ENCODE measurements at places on chromosomes 13 and 19.

- DNase-seq = no peak
These were observed 10.2 kb downstream of the OR2Z1 start for GRCh38 chr19:8731428-8732169.

DNA sequence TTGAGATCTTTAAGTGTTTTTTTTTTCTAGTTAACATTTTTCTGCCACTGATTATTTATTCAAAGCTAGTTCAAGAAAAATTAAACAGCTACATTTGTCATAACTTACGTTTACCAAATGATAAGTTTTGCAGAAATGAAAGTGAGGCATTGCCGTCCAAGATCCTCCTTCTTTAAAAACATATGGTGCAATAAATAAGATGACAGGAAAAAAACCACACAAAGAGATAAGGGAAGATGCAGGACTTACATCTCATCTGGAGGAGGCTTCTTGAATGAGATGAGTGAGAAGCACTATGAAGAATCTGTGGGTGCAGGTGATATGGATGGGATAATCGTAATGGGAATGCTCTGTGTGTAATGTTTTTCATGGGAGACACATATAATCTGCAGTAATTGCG lies 12.4 kb downstream of the TNFSF13B start:
- DNase-seq = no peak

DNA sequence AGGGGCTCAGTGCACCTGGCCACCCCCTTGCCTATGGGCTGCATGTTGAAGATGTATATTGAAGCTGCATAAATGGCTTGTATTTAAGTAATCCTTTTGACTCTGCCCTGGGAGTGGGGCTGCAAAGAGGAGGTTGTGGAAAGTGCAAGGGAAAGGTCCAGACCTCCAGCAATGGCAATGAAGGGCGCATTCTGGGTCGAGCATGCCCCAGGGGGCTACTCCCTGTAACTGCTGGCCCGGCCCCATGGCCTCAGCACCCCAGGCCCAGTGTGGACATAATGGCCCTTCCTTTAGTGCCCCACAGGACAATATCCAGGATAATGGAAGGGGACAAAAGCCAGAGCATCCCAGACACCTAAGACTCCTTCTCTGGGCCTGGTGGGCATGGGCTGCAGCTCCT lies 43.1 kb upstream of the CHST8 start:
- no peak for DNase-seq

DNA sequence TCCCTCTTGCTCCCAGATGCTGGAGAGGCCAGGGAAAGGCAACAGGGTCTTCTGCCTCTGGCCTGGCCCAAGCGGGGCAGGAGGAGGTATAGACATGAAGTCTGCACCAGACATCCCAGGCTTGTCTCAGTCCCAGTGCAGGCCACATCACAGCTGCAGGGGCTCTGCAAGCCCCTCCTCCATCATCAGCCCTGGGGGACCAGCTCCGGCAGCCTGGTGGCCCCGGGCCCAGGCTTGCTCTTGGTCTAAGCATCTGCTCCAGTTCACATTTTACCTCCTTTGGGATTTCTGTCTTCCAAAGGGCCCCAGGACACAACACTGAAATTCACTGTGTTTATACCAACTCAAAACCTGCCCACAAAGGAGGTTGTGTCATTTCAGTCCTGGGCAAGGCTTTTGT lies 359.4 kb downstream of the ZNF536 start:
- no peak for DNase-seq

DNA sequence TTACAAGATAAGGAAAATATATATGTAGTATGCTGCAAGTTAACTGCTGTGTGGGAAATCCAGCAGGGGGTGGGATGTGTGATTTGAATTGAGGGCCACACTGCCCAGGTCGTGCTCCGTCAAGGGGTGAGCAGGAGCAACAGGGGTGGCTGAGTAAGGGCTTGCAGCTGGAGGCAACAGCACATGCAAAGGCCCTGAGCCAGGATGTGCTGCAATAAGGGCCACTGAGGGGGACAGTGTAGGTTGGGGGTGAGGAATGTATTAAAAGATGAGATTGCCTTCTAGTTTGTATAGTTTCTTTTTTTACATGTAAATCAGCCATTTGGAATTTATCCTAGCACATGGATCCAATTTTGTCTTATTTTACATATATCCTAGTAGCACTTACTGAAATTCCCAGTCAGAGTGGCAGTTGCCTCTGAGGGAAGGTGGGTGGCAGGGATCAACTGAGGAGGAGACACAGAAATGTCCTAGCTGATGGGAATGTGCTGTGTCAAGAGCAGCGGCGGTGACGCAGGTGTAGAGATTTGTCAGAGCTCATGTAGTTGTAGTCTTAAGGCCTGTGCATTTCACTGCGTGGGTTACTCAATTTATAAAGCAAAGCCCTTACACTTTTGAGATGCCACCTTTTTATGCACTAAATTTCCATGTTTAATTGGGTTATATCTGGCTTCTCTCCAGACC lies 5.4 kb upstream of the RBM42 start:
- no peak for DNase-seq

DNA sequence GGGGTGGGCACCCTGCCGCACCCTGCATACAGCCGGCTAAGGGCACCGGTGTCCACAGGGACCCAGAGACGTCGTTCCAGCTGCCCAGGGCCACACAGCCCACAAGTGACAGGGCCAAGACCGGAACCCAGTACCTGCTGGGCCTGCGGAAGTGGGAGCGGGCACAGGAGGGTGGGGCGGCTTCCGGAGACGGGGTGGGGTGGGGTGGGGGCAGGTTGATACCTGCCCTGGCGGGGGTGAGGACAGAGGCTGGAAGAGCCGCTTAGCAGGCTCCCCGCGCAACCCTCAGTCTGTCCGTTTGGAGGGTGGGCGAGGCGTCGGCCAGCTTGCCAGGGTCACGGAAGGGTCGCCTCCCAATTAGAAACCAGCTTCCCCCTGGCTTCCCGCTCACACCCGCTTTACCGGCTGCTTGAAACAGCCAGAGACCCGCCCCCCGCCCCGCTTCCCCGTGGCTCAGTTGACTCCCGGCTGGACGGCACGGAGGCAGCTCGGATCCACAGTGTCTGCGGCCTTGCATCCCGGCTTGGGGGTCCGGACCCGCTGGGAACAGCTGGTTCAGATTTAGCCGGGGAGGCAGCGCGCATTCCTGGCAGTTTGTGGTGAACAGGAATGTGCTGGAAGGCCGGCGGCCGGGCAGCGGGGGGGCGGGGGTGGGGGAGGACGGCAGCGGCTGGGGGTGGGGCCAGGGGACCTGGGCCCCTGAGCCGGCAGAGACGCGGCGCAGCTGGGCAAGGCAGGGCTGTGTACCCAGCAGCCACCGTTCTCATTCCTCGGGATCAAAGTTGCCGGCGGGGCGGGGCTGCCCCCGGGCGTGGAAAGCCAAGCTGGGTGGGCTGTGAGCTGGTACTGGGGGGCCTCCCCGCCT lies 1.9 kb downstream of the CNN2 start:
- peak; percentile 93 for DNase-seq

GRCh38 chr13:99689955-99690354 lies 188.7 kb downstream of the TM9SF2 start:
- DNase-seq = peak; percentile 73

GRCh38 chr13:35984287-35984686 lies 146.9 kb downstream of the DCLK1 start:
- DNase-seq = no peak

- no peak for DNase-seq
These were observed 77.5 kb downstream of the FNDC3A start for GRCh38 chr13:49053215-49053614.

- DNase-seq = no peak
These were observed 61.3 kb upstream of the LRCH1 start for GRCh38 chr13:46491641-46492040.

GRCh38 chr13:113912596-113912995 lies 48.7 kb upstream of the GAS6 start:
- no peak for DNase-seq

DNA sequence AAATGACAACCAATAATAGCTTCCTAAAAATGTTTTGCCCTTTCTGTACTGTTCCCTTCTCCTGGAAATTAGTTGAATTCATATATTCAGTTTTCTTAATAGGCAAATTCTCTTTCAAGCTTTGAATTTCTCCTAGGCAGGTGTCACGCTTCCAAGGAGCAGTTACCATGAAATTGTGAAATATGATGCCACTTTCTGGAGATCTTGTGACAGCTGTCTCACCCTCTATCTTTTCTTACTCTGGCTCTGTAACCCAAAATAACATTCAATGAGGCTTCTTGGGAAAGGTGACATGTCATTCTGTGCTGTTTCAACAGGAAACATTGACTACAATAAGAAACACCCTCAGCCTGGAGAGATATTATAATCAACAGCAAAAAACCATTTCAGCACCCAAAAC lies 80.3 kb upstream of the MRI1 start:
- no peak for DNase-seq

DNA sequence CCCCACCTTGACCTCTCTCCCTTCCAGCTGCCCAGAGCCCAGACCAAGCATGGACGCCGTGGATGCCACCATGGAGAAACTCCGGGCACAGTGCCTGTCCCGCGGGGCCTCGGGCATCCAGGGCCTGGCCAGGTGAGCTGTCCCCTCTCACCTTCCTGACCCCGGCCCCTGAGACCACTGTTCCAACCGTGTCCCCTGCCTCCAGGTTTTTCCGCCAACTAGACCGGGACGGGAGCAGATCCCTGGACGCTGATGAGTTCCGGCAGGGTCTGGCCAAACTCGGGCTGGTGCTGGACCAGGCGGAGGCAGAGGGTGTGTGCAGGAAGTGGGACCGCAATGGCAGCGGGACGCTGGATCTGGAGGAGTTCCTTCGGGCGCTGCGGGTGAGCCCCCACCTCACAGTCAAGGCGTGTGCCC lies 312 bp downstream of the CAPS start:
- no peak for DNase-seq

DNA sequence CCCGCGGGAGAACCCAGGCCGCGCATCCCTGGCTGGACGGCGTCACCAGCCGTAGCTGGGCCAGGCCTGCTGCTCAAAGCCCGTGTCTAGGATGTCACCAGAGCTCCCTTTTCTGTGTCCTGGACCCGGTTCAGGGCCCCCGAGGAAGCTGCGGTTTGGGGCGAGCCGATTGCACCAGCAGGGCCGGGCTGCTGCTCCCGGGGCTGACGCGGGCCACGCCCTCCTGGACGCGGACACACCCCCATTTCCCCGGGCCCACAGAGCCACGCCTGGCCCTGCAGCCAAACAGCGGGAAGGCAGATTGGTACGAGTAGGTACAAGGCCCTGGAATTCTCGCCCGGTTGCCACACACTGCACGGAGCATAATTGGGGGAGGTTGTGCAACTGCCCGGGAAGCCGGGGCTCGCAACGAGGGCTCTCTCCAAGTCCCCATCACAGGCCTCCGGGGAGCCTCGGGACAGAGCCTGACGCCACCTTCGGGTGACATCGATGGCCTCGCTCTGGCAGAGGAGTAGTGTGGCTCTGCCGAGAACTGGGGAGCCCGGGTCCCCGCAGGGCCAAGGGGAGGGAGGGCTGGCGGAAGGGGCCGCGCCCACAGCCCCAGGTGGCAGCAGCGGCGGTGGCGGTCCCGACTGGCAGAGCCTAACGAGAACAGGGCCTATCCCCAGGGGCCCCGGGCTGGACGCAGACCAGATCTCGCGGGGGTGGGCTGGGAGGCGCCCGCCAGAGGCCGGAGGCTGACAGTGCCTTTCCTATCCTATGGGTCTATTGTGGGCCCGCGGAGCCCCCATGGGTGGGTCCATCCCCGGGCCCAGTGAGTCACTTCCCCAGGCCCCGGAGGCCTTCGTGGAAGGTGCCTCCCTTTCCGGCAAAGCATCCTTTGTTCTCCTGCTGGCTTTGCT lies 23.5 kb downstream of the KCTD15 start:
- peak; percentile 74 for DNase-seq

GRCh38 chr13:36884235-36884634 lies 35.8 kb downstream of the SMAD9 start:
- no peak for DNase-seq

GRCh38 chr13:111082240-111082639 lies 32.9 kb upstream of the ARHGEF7 start:
- DNase-seq = no peak

DNA sequence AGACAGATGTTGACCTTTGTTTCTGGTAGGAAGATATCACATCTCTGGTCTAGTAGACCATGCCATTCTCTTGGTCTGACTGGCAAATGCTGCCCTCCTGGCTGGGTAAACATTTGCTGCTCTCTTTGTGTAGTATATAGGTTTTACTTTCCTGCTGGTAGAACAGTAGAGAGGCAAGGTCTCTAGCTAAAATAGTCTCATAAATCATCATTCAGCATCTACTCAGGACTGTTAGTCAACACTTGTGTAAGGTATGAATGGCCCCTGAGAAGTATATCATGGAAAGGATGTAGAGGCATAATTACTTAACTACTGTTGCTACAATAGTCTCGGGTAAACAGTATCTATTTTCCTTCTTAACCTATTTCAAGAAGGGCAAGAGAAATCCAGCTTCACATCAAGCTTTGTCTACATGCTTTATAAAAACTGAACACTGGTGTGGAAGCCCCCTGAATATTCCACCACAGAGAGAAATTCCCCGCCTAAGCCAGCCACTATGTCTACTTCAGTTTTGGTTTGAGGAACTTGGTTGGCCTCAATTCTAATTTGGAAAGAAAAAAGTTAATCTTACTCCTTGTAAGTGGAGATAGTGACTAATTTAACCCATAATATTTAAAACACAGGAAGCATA lies 18.4 kb upstream of the MYCBP2 start:
- peak; percentile 39 for DNase-seq

DNA sequence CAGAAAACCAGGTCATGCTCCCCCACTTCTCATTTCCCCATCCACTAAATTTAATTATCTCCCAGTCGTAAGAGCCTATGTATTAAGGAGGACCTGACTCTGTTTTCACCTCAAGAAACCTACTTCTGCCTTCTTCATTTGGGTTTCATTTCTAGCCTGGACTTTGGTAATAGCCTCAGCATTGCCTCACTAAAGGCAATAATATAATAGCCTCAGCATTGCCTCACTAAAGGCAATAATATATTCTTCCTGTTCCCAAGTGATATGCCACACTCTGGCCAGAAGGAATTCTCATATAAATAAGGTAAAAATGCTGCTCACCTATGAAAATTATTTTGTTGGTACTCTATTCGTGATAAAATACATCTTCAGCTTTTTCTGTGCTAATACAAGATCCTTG lies 993.9 kb downstream of the EFNB2 start:
- no peak for DNase-seq

- DNase-seq = peak; percentile 92
These were observed at the start of gene SLC25A23 for GRCh38 chr19:6459262-6460098. Gene SLC25A23 (minus strand): TSS chr19:6459792. CDS start chr19:6459628, 164 bp downstream.

- no peak for DNase-seq
These were observed 50.2 kb downstream of the MTMR6 start for GRCh38 chr13:25237083-25237482.

DNA sequence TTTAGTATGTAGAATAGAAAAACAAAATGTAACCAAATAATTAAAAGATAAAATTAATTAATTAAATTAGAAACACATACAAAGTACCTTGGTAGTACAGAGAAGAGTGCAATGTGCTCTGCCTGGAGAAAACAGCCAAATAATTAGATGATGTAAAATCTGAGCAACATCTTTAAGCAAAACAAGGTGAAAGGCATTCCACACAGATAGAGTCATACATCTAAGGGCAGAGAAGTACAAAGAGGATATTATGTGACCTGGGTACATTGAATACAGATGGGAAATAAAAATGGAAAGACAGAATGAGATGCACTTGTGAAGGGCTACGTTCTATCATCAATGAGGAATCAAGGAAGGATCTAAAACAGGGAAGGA lies 25.2 kb upstream of the FNDC3A start:
- DNase-seq = no peak

- no peak for DNase-seq
These were observed 137.1 kb upstream of the ATXN8OS start for GRCh38 chr13:69970520-69970919.
